RPMI7951 (cell line): ENCODE measurements at places on chromosomes 6 and 20. TPM values are rescaled to one million over a fixed set of nuclear protein-coding genes. Genes with fewer than 3 reads are reported as not detected.

- no peak for DNase-seq
These were observed 87.8 kb downstream of the CENPW start for GRCh38 chr6:126427713-126428112.

DNA sequence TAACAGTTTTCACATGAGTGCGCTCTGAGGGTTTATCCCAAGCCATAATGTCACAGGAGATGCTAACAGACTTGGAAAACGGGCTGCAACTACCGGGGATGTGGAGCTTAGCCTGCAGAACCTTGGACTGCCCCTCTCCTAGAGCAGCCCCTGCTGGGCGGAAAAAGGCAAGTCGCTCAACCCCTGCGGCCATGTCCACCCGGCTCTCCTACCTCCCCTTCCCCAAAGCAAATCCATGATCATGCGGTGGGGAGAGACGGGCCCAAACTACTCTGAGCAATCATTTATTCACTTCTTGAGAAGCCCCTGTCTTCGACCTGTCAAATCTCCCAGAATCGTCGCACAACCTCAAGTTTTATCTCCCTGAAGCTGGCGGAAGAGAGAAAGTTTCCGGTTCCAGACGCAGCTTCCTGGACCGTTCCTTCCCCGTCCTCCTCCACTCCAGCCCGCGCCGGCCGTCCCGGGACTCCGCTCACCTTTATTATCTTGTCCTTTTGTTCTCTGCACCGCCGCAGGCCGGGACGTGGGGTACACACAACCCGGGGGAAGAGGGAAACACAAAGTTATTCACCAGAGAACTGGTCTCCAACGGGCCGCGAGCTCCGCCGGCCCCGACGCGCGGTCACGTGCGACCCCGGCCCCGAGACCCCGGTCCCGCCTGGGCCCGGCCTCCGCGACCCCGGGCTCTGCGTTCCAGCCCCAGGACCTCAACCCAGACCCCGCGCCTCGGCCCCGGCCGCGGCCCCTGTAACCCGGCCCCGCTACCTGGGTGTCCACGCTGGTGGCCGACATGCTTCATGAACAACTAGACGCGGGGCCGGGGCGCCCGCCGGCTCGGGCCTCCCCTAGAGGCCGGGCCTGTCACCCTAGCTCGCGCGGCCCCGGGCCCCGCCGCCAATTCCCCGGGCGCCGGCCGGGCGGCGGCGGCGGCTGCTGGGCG, 560 bp downstream of the YTHDF1 start:
- DNase-seq = peak; percentile 58

GRCh38 chr20:33518071-33518470, 28.2 kb downstream of the CBFA2T2 start:
- peak; percentile 84 for DNase-seq

LAMA4 gene
- 7.6 and 7.7 TPM in 2 replicates for total RNA-seq

ZBTB2 gene
- total RNA-seq = 16.8 and 20.7 TPM in 2 replicates
